ENCODE measurements at places on chromosomes 6 and 20.

DNA sequence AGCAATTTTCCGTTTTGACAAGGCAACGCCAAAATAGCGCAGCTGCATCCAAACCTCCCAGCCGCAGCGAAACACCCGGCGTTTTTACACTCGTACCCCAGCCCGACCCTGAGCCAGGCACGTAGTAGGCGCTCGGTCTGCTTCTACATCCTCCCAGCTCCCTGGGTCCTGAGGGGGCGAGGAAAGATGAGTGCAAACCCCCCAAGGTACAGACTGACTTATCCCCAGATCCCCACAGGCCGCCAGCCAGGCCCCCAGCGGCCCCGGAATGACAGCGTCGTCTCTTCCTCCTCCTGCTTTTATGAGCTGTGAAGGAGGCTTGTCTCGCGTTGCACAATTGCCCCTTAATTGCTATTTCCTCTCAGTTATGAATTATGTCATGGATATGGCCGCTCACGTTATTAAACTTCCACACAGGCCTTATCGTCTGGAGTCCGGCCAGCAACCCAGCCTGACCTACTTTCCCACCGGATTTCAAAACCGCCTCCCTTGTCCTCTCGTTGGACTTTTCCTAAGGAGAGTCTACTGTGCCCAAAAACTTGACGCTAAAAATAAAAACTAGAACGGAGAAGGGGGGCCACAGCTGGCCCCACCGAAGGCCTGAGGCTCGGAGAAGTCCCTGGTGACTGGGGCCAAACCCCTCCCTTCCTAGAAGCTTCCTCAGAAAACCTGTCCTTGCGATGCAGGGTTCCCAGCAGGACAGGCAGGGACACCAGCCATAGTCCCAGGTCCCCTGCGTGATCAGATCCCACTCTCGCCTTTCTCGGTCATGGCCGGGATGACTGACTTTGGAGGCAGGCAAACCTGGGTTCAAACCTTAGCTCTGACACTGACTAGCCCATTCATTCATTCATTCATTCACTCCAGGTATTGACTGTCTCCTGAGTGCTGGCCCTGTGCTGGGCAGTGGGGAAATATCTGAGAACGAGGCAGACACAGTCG is 130.9 kb upstream of the PTPN1 start:
- DNase-seq: no peak

DNA sequence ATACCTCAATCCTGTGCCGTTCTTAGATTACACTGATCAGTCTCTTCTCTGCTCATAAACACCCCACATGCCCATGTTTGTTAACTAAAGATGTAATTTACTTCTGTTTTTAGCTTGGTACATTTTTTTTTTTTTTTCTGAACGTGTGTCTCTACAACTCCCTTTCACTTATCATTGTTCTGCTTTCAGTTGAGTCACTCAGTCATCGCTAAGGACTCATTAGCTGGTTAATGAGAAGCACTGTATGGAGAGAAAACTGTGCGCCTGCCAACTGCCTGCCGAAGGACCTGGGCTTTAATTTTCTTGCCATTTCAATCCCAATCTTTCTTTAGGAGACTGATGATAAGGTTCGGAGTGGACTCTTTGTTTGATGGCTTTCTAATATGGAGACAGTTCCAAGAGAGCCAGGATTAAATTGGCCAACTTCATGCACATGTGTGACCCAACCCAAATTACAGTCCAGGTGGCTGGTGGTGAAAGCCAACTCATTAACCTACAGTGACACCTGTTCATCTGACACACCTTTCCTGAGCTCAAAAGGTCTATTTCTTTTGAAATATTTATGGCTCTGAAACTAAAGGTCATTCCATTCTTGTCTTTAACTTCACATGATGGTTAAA is 334.1 kb downstream of the BCKDHB start:
- no peak for DNase-seq

GRCh38 chr6:148053209-148053608 is 289.4 kb upstream of the SASH1 start:
- DNase-seq: no peak

GRCh38 chr6:21953831-21954801 is 342.7 kb downstream of the PRL start:
- DNase-seq: no peak

- no peak for DNase-seq
Measured at GRCh38 chr6:132404736-132405135, 3.5 kb upstream of the MOXD1 start.

GRCh38 chr6:45664707-45665106 is 287.0 kb upstream of the SUPT3H start:
- DNase-seq: no peak

DNA sequence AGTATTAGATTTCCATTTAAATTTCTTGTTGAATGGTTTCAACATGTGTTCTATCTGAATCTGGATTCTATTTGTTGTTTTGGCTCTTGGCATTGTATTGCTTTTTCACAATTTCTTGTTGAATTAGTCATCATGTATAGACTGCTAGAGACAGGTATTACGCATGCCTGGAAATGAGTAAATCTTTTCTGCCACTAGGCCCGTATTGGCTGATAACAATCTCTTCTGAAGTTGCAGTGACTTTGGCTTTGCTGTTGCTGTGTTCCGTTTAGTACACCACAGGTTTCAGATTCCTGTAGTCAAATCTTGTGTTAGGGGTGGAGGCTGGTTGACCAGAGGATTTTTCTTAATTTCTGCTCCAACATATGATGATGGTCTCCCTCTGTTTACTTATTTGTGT is 1339.4 kb downstream of the GRIK2 start:
- DNase-seq: no peak

GRCh38 chr20:50333812-50334211 is 143.2 kb downstream of the CEBPB start:
- DNase-seq: no peak

DNA sequence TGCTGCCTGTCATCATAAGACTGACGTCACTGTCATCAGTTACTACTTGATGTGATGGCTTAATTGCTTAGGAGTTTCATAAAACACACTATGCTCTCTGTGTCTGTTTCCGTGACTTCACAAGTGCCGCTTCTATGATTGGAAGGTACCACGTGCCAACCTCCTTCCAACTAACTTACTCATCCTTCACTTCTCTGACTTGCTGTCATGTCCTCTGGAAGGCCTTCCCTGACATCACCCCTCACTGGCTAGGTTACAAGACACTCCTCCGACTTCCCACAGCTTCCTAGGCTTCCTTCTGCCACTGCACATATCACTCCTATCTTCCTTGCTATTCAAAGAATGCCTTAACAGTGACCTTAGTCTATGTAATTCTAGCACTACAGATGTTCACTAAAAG is 20.4 kb downstream of the SERINC3 start:
- DNase-seq: no peak

DNA sequence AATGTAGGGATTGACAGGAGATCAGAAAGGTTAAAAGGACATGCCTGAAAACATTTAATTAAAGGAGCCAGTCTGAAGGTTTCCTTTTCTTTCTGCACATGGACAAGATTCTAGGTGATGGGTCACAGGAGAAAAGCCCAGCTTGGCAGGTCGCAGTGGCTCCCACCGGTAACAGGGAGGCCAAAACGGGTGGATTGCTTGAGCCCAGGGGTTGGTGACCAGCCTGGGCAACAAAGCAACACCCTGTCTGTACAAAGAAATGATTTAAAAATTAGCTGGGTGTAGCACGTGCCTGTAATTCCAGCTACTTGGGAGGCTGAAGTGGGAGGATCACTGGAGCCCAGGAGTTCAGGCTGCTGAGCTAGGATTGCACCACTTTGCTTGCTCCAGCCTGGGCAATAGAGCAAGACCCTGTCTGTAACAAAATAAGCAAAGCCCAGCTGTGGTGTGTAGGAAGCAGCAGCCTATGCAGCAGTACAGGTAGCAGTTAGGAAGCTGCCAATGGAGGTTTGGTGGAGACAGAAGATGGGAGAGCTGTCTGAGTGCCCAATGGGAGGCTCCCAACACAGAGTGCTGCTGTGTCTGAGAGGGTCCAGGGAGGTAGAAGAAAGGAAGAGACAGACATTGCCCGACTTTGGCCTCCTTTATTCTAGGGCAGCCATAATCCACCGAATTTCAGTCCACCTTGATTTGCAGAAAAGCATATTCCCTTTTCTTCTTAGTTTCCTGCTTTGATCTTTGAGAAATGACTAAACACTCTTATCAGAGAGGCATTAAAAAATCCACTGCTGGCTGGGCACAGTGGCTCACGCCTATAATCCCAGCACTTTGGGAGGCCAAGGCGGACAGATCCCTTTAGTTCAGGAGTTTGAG is 7.1 kb upstream of the AP5S1 start:
- no peak for DNase-seq

- DNase-seq: no peak
Measured at GRCh38 chr6:47724300-47724699, 25.9 kb downstream of the ADGRF4 start.

- DNase-seq: no peak
Measured at GRCh38 chr20:5153612-5154542, 27.1 kb downstream of the CDS2 start.

DNA sequence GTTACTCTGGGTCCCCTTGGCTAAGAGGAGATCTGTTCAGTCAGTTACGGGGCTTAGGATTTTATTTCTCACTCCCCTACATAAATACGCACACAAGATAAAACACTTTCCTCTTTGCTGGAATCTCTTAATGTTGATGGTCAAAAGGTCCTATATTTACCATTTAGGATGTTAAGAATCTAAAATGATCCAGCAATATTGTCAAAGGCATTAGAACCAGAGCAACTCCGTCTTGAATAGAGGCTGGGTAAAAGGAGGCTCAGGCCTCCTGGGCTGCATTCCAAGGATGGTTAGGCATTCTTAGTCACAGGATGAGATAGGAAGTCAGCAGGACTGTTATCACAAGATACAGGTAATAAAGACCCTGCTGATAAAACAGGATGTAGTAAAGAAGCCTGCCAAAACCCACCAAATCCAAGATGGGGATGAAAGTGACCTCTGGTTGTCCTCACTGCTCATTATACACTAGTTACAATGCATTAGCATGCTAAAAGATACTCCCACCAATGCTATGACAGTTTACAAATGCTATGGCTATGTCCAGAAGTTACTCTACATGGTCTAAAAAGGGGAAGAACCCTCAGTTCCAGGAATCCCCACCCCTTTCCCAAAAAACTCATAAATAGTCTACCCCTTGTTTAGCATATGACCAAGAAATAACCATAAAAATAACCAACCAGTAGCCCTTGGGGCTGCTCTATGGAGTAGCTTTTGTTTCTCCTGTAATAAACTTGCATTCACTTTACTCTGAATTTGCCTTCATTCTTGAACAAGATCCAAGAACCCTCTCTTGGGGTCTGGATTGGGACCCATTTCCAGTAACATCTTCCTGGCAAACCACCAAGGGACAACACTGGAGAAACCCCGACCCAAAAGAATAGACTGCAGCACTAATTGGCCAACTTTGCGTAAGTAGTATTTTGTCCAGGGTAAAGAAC is 107.5 kb downstream of the DTNBP1 start:
- DNase-seq: no peak

GRCh38 chr20:63121749-63122405 is 94.1 kb downstream of the YTHDF1 start:
- no peak for DNase-seq

DNA sequence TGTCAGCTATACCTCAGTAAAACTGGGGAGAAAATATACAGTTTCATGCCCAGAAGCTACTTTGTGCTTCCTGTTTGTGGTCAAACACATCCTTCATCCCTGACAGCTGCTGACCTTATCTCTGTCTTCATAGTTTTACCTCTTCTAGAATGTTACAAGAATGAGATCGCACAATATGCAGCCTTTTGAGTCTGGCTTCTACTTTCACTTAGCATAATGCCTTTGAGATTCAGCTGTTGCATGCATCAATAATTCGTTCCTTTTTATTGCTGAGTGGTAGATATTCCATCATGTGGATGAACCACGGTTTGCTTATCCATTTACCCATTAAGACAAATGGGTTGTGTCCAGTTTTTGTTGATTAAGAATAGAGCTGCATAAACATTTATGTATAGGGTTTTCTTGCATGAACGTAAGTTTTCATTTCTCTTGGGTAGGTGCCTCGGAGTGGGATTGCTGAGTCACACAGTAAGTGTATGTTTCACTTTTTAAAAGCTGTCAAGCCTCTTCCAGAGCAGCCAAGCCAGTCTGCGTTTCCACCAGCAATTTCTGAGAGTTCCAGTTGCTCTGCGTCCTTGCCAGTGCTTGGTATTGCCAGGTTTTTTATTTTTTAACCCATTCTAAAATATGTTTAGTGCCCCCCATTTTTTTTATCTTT is 86.6 kb upstream of the PAX1 start:
- no peak for DNase-seq

DNA sequence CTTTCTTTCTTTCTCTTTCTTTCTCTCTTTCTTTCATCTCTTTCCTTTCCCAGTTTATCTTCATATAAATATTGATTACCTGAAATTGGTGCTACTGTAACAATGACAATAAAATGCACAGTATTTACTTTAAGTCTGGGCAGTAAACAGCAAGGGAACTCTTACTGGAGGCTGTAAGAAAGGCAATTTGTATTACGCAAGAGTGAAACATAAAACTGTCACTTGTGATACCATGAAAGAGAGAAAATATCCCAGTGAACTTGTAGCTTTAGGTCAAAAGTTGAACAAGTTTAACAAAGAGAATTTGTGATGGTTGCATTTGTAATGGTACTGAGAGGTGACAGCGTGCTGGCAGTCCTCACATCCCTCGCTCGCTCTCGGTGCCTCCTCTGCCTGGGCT is 80.0 kb downstream of the EYS start:
- DNase-seq: no peak

DNA sequence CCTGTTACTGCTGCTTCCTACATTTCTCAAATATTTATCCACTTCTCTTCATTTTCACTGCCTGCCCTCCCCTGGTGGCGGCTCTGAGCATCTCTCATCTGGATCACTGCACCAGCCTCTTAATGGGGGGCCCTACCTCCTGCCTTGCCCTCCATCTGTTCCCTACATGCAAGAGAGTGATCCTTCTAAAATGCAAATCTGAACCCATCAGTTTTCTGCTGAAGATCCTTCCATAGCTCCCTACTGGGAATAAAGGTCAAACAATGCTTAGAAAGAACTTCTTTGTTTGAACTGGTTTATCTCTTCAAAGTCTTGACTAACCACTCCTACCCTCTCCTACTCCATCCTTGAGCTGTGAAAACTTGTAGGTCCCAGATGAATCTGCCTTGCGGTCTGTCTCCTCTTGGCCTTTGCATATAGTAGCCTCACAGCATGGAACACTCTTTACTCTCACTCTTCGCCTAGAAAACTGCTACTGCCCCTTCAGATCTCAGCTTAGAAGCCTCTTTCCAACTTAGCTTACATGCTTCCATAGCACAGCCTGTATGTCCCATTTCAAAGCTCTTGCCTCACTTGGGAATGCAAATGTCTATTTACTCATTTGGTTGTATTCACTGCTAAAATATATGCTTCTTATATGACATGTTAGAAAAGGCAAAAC is 119.3 kb downstream of the QRSL1 start:
- no peak for DNase-seq

DNA sequence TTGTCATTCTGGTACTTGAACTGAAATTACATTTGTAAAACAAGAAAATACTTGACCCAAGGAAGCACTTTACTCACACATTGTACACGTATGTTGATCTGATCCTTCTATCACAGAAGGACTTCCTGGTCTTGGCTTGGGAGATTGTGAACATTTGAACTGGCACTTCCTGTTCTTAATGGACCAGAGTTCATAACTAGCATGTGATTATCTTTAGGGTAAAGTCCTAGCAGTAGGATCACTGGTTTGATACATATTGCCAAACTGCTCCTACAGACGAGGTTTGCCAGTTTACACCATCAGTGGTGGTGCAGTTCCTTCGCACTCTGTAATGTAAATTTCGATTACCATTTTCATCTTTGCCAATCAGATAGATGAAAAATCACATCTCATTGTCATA is 12.7 kb downstream of the HECA start:
- no peak for DNase-seq

GRCh38 chr20:11271319-11271718 is 597.5 kb upstream of the JAG1 start:
- DNase-seq: no peak

GRCh38 chr20:10177326-10177725 is 41.3 kb upstream of the SNAP25 start:
- no peak for DNase-seq
